CD4-positive, alpha-beta T cell treated with Interferon alpha-2 for 1 hour (primary cell): ENCODE measurements at places on chromosomes 2 and 18.

- no peak for DNase-seq
Observed at GRCh38 chr18:50358844-50359243, 16.0 kb upstream of the SKA1 start.

- DNase-seq: no peak
Observed at GRCh38 chr2:172228177-172228808, 125.6 kb upstream of the DLX2 start.

GRCh38 chr2:190718652-190719526, 70.0 kb downstream of the NAB1 start:
- peak; percentile 2 for DNase-seq

DNA sequence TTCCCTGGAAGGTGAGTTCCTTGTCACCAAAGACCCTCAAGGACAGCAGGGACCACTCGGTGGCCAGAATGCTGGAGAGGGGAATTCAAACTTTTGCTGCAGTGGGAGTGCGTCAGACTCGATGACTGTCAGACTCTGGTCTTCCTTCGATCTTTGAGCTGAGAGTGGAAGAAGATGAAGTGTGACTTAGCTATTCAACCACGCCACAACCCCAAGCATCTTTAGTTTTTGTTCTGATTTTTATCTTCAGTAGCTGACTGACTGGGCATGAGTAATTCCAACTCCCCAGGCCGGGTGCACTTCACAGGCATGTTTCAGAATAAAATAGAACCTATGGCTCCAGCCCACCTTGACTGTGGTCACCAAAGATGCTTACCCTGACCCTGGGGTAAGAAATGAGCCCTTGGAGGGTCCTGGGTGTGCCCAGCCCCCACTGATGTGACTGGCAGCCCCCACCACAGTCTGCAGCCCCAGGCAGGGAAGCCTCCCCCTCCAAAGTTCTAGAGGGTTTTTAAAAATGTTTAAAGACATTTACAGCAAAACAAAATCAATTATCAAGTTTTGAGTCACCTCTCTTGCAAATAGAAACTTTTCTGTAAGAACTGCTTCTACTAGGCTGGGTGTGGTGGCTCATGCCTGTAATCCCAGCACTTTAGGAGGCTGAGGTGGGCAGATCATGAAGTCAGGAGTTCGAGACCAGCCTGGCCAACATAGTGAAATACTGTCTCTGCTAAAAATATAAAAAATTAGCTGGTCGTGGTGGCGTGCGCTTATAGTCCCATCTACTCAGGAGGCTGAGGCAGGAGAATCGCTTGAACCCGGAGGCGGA, 24.9 kb upstream of the YWHAQ start:
- no peak for DNase-seq

- DNase-seq: peak; percentile 87
Observed at GRCh38 chr2:43218702-43219382, 7.6 kb downstream of the ZFP36L2 start.

- DNase-seq: no peak
Observed at GRCh38 chr2:10279946-10280463, 22.7 kb upstream of the HPCAL1 start.

- no peak for DNase-seq
Observed at GRCh38 chr2:201907563-201907881, 101.2 kb downstream of the CDK15 start.

DNA sequence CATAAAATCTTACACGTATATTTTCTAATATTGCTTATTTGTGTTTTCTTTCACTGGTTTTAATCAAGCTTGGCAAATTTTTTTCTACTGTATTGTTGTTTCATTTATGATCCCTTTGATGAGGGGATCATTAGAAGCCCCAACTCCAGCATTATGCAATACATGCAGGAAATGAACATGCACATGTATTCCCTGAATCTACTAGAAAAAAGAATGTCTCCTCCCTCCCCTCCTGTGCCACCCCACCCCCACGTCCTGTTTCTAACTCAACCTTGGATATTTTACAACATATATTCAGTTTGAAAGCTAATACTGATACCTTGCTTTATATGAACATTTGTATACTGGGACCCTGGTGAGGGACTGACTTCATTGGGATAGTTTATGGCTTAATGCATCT, 53.0 kb downstream of the EML6 start:
- no peak for DNase-seq

DNA sequence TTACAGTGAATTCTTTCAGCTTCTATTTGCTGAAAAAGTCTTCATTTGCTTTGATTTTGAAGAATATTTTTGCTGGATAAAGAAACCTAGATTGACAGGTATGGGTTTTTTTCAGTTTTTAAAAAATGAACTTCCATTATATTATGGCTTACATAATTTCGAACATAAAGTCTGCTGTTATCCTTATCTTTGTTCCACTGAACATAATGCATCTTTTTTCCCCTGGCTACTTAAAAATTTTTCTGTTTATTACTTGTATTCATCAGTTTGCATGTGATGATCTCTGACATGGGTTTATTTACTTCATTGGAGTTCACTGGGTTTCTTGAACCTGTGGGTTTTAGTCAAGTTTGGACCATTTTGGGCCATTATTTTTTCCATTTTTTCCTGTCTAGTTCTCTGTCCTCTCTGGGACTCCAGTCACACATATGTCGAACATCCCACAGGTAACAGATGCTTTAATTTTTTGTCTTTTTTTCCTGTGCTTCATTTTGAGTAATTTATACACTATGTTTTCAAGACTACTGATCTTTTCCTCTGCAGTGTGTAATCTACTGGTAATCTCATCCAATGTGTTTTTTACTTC, 33.1 kb downstream of the SEC11C start:
- DNase-seq: no peak

DNA sequence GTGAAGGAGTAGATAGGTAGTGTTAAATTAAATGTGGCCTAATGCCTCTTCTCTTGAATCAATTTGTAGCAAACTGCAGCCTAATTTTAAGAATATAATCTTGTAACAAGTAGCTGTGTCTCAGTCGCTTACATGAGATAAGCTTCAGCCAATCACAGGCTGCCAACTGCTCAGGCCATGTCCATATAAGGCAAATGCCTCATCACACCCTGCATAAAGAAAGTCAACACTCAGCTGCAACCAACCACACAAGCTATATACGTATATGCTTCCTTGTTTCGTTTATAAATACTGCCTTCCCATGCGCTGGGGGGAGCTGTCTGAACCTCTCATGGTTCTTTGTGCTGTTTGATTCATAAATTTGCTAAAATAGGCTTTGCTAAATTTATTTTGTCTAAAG, 476.3 kb downstream of the TRIB2 start:
- no peak for DNase-seq

DNA sequence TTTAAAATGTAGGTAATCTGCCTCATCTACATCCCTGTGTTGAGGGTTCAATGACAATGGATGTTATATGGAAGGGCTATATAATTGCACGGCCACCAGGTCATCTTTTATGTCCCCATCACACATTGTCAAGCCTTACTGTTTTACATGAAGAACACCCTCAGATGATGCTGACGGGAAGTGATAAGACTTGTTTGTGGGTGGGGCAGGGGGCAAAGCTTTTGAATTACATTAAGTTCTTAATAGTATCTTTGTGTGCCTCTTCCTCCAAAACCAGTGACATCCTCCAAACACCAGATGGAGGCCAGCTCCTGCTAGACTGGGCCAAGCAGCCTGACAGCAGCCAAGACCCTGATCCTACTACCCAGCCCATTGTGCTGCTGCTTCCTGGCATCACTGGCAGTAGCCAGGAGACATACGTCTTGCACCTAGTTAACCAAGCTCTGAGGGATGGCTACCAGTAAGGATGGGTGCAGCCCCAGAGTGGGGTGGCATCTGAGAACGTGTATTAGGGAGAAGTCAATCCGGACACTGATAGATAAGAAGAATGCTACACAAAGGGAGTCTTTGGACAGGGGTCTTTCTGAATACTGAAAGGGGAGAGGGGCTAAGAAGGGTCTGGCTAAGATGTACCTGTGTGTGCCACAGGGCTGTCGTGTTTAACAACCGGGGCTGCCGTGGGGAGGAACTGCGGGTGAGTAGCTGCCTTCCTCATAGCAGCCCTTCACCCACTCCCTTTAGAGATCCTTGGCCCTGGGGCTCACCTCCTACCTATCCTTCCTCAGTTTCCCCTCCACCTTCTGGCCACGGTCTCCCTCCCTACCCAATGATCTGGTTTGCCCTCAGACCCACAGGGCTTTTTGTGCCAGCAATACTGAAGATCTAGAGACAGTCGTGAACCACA, 5.3 kb downstream of the ABHD1 start:
- no peak for DNase-seq

DNA sequence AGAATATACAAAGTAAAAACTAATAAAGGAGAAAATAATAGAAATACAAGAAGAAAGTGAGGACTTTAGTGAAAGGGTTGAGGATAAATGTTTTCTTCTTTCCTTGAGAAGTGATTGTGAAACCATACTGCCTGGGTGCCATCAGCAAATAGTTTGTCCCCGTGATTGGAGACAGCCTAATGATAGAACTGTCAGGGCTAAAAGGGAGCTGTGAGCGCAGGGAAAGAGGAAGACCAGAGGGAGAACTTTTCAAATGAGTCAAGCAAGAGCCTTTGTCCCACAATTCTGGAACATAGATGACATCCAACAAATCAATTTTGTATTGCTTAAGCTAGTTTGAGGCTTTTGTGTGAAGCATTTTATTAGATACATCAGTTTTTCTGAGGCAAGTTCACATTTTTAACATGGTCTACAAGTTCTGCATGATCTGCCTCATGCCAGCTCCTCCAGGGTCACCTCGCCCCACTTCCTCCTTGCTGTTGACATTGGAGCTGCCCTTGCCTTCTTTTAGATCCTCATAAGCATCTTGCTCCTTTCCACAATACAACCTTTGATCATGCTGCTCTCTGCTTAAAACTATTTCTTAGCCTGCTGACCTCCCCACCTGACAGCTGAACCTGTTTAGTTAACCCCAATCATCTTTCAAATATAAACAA, 213.4 kb upstream of the REG3G start:
- DNase-seq: no peak

GRCh38 chr2:51490576-51491234, 458.8 kb upstream of the NRXN1 start:
- no peak for DNase-seq

GRCh38 chr2:27174638-27175037, 25.8 kb downstream of the TCF23 start:
- no peak for DNase-seq

GRCh38 chr18:78875016-78875777, 104.4 kb upstream of the SALL3 start:
- peak; percentile 35 for DNase-seq

DNA sequence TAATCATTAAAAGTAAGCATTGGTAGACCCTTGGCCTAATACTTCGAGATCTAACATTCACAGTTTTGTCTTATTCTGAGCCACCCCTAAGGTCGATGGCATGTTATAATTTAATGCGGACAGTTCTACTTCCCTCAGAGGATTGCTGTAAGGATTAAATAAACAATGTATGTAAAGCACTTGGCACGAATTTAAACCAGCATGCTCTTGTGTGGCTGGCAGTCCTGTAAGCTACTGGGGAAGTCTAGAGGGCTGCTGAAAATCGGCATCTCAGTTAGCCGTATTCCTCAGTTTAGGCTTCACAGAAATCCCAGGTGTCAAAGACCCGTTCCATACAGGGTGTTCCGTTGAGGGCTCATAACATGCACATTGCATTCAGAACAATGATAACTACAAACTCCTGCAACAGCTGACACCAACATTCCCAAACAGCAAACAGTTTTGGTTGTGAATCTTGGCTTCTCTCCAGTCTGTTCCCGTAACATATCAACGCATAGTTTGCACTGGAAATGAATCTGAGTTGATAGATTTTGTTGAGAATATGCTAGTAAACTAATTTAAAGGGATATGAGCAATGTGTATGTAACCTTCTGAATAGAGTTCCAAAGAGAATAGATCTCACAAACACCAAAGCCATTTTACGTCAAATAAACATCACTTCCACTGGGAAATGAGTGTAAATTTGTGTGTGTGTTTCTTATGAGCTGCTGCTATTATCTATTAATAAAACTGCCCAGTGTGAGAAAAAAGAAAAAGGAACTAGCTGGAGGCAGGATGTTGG, 52.2 kb upstream of the ACKR3 start:
- no peak for DNase-seq

DNA sequence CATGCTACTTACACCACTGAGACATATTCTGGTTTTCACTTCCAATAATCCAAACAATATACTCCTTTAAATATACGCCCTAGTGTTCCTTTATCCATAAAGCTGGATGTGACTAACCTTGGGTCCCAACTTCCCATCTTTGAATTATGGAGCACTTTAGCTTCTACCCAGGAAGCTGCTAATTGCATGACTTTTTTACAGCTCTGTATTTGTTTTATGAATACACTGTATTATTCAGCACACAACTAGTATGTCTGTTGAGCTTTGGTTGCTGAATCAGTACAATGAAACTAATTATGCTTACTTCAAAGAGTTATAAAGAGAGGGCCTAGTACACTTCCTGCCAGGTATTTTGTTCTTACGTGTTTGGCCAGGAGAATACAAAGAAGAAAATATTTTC, 118.5 kb downstream of the BAZ2B start:
- no peak for DNase-seq

GRCh38 chr2:24930768-24931167, 10.7 kb upstream of the ADCY3 start:
- no peak for DNase-seq

- no peak for DNase-seq
Observed at GRCh38 chr2:187354661-187355060, 93.4 kb downstream of the CALCRL start.

- DNase-seq: no peak
Observed at GRCh38 chr2:31962757-31963361, 47.9 kb downstream of the MEMO1 start.

- DNase-seq: no peak
Observed at GRCh38 chr2:196356332-196356731, 185.0 kb upstream of the STK17B start.

DNA sequence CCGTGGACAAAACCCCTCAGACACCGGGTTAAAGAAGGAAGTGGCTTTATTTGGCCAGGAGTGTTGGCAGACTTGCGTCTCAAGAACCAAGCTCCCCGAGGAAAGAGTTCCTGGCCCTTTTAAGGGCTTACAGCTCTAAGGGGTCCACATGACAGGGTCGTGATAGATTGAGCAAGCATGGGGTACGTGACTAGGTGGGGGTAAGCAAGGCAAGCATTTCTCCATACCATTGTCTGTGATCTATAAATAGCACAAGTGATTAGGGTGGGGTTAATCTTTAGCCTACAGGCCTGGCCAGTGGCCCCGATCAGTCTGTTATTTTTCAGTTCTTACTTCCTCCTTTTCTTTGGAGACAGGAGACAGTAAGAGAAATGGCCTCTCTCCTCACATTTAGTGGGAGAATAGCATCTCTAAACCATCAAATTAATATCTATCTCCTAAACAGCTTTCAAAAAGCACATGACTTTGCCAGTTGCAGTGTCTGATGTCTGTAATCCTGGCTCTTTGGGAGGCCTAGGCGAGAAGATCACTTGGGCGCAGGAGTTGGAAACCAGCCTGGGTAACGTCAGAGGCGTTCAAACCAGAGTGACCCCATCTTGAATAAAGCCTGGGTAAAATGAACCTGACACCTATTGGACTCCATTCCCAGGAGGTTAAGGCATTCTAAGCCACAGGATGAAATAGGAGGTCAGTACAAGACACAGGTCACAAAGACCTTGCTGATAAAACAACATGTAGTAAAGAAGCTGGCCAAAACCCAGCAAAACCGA, 18.3 kb upstream of the CNOT11 start:
- no peak for DNase-seq

- DNase-seq: no peak
Observed at GRCh38 chr2:18474700-18475099, 85.8 kb downstream of the RDH14 start.
